ENCODE measurements at places on chromosomes 4 and X.

- no peak for DNase-seq
These were observed 43.9 kb downstream of the GABRB1 start for GRCh38 chr4:47075262-47075661.

GRCh38 chrX:20294284-20294683 lies 27.6 kb upstream of the RPS6KA3 start:
- DNase-seq: no peak

- DNase-seq: no peak
These were observed 63.1 kb upstream of the LSM6 start for GRCh38 chr4:146112389-146112788.

DNA sequence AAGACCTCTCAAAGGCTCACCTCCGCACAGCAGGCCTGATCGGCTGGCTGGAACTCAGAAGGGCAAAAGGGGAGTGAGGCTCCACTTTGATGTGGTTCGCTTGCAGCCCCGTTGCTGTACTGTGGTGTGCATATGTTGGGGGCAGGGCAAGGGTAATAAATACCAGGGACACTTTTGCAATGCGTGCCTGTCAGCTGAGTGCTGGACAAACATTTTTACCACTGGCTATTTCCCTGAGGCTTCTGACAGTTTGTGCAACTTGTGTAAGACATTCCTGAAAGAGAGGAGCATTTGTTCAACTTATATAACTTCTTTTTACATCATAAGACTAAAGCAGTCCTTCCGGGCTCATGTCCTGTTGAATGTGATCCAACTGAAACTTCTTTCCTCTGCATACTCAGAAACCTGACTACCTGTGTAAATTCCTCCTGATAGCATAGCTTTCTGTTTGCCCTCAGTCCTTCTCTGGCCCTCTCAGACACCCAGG lies 82.3 kb downstream of the SPRY1 start:
- DNase-seq: no peak

DNA sequence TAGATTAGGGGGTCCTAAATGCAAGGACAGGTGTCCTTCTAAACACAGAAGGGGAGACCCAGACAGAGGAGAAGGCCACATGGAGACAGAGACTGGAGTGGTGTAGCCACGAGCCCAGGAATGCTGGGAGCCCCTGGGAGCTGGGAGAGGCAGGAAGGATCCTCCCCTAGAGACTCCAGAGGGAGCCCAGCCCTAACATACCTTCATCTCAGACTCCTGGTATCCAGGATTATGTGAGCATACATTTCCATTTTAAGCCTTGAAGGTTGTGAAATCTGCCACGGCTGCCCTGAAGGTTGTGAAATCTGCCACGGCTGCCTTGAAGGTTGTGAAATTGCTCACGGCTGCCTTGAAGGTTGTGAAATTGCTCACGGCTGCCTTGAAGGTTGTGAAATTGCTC lies 148.4 kb downstream of the ASMT start:
- DNase-seq: no peak

GRCh38 chr4:153084980-153085630 lies 119.1 kb upstream of the TRIM2 start:
- peak; percentile 27 for DNase-seq

GRCh38 chr4:48008021-48008596 lies 8.4 kb downstream of the CNGA1 start:
- DNase-seq: no peak

DNA sequence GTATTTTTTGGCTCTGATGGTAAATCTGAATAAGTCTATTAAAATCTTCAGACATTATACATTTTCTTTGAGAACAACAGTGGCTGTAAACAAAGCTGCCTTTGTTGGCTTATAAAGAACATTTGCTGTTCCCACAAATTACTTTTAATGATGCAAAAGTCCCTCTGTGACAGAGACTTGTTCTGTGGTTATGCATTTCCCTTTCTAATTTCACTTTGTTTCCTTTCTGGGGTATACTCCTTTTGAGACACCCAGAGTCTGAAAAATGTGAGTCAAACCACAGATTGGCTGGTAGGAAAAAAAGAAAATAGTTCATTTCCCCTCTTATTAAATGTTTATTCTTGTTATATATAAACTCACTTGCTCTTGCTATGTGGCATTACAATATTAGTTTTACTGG lies 402.4 kb downstream of the PACRGL start:
- no peak for DNase-seq
